ENCODE measurements at places on chromosomes 12 and 14.

- DNase-seq, result no peak
Observed at GRCh38 chr12:105506678-105507310, 176.3 kb downstream of the C12orf75 start.

DNA sequence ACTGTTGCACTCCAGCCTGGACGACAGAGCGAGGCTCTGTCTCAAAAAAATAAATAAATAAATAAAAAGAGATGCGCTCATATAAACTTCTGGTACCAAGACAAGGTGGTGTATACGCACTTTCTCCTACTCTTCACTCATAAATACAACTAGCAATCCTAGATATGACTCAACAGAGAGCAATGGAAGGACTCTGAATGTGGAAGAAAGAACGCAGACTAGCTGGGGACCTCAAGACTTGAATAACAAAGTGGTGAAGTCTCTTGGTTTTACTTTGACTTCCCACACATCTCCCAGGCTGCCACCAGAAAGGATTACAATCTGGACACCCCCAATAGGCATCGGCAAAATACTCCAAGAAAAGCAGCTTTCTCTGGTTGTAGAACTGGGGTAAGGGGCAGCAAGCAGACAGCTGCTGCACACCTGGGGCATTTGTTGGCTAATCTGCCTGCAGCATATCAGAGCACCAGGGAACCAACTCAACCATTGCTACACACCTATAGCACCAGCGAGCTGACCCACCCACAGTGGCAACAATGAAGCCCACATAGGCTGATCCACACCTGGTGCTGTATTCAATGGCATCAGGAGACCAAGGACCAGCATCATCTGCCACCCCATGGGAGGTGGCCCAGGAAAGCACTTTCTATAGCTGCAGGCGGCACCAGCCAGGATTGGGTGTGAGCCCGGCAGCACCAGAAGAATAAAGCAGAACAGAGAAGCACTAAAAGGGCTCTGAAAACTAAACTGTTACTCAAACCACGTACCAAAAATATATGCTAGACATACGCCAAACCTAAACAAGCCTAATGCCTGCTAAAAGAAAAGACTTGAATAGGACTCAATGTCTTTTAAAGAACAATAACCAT lies 1231.7 kb upstream of the TMEM132C start:
- DNase-seq, result no peak

DNA sequence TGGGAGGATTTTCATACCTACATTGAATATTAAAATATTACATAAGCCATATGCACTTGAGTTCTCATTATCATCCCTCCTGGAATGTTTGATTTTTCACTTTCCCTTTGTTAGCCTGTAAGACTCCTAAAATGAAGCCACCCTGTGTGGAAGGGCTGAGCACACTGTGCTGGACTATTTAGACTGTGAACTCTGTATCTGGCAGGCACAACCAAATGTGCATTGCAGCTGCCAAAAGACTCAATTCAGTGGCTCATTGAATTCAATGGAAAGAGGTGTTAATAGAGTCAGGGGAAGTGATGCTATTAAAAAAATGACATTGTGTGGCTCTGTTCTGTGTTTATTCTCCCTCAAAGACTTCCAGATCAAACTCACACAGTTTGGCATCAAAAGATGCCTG lies 111.1 kb downstream of the SMOC1 start:
- no peak for DNase-seq

DNA sequence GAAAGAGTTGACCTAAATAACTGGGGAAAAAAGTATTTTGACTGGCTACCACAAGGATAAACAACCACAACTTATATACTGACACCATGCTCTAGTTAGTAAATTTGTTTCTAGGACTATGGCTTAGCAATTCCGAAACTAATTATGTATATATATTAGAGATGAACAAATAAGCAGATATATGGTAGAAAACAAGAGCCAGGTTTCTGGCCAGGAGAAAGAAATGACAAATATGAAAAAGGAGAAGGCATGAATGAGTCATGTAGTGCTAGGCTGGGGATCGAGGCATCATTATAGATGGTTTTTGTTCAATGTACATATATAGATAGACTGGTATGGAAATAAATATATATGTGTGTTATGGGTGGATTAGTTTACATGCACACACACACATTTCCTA lies 5.5 kb upstream of the LRRC74A start:
- DNase-seq, result no peak

- no peak for DNase-seq
Observed at GRCh38 chr12:16685107-16685506, 79.1 kb upstream of the LMO3 start.

GRCh38 chr12:90275088-90275487 lies 566.5 kb upstream of the ATP2B1 start:
- DNase-seq, result no peak

DNA sequence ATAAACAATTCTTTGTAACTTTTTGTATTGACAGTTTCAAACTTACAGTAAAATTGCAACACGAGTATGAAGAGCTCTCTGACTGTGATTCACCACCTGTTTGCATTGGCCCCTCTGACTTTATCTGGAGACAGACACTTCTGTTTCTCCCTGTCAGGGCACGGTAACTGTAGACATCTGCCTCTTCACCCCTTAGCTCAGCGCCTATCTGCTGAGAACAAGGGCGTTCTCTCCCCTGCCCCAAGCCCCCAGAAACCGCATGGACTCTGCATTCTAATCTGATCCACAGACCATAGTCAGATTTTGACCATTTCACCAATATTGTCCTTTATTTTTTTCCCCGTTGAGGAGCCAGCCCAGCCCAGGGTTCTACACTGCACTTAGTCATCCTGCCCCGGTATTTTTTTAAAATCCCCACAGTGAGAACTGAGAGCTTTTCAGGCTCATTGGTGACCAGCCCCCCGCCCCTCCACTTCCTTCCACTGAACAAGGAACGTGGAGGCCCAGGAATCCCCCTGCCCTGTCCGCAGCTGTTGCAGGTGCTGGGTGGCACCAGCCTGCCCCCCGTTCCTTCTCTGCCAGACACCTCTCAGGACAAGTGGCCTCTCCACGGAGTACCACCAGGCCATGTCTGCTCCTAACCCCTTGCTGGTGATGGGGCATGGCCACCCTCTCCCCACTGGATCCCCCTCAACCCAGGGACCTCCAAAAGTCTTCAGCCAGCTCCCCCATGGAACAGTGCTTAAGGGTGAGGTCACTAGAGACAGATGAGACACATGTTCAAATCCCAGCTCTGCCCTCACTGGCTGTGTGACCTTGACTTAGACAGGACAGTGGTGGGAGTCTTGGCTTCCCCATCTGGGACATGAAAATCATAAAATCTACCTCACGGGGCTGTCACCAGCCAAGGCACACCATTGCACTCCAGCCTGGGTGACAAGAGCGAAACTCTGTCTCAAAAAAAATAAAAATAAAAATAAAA lies 11.2 kb downstream of the RHOF start:
- DNase-seq, result no peak

DNA sequence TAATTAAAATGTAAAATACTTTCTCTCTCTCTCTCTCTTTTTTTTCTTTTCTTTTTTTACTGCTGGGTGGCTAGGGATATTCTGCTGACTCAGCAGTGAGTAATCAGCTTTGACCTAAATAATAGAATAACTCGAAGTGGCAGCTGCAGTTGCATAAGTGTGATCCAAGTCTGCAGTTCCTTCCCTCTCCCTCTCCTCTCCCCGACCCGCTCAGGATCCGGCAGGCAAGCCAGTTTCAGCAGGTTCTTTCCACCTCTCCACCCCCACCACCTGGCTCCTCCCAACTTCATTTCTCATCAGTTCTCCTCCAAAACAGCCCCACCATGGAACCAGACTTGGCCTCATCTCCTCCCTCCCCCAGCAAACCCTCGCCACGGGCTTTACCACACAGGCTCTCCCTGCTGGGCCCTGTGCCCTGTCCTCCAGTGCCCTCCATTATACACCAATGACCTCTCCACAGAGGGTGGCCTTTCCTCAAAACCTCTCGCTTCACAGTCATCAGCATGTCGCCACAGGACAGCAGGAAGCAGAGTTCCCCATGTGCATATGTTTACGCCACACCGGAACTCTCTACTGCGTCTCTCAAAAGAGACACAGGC lies 22.4 kb downstream of the SLC7A8 start:
- no peak for DNase-seq

DNA sequence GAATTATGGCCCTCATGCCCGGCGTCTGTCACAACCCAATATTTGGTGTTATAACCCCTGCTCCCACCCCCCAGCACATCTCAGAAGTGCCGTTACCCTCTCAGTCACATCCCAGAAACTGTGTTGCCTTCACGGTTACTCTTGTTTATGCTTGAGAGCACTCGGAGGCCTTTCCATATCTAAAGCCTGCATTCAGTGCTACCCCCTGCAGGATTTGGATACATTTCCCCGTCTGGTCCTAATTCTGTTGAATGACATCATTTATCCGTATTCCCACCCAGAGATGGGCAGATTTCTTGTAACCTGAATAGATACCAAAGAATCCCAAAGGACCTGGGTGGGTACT lies 19.1 kb upstream of the FOS start:
- DNase-seq, result no peak

DNA sequence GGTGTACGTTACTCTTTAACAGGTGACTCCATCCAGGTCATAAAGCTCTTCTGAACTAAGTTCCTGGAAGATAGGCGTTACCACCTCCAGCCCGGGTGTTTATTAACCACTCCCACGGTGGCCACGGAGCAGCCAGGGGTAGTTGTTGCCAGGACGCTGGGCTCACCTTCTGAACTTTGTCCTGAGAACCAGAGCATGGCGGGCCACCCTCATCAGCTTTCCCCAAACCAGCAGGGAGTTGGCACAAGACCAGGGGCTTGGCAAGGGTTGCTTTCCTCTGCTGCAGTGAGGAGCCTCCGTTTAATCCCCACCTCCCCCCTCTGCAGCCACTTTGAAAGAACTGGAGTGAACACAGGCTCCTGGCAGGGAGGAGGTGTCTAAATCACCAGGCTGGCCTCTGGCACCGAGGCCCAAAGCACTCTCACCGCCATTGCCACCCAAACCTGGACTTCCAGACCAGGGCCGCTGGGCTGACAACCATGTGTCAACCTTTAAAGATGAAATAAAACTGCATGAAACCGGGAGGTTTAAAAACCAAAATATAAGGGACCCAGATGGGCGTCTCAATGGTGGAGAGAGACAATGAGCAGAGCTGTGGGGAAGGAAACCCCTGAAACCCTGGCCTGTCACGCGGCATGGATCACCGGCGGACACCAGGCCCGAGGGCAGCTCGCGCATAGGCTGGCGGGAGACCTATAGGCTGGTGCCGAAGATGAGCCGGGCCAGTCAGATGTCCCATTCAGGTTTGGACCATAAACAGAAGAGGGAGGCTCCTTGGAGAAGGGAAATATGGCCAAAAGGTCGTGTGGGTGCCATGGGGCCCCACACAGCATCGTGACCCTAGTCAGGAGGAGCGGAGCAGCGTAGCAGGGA lies 30.9 kb upstream of the TDRD9 start:
- no peak for DNase-seq

GRCh38 chr14:76434220-76434619 lies 58.3 kb downstream of the ESRRB start:
- DNase-seq, result no peak

DNA sequence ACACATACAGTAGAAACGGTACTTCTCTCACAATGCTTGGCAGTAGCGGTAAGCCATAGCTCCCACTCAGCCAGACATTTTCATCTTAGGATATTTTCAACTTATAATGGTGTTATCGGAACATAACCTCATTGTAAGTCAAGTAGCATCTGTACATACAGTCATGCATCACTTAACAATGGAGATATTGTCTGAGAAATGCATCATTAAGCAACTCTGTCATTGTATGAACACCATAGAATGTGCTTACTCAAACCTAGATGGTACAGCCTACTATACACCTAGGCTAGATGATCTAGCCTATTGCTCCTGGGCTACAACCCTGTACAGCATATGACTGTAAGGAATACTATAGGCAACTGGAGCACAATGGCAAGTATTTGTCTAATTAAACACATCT lies 40.8 kb downstream of the RPS6KA5 start:
- no peak for DNase-seq

DNA sequence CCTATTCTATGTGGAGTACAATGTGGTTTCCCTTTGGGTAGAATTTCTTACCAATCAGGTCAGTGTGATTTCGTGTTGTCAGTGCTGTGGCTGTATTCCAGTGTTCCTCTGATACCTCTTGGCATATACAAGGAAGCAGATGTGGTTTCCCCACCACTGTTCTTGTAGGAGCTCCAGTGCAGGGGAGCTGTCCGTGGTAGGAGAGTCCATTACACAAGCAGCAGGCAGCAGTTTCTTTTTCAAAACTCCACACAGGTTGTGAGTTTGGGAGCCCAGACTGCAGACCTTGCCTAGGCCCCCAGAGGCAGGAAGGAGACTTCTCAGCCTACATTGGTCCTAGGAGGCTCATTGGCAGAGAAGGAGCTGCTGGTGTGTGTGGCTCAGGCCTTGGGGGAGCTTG lies 452.8 kb downstream of the AACS start:
- DNase-seq, result no peak

- DNase-seq, result no peak
Observed at GRCh38 chr12:91922139-91922538, 223.5 kb downstream of the BTG1 start.

- no peak for DNase-seq
Observed at GRCh38 chr14:101022121-101022520, 118.6 kb upstream of the RTL1 start.

DNA sequence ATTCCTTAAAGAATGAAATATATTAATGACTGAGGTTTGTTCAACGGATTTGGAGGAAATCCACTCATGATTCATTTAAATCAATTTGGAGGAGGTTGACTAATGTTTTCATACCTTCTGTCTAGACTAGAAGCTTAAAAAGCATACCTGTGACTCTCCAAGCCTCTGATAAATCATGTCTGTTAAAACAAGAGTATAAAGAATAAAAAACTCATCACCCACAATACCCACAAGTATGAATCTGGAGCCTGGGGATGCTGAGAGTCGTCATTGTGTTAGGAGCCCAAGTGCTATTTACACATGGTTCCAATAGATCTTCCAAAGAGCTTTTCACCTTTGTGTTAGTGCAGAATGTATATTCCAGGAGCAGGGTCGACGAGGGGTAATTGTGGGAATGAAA lies 86.8 kb upstream of the ADAMTS20 start:
- DNase-seq, result no peak

DNA sequence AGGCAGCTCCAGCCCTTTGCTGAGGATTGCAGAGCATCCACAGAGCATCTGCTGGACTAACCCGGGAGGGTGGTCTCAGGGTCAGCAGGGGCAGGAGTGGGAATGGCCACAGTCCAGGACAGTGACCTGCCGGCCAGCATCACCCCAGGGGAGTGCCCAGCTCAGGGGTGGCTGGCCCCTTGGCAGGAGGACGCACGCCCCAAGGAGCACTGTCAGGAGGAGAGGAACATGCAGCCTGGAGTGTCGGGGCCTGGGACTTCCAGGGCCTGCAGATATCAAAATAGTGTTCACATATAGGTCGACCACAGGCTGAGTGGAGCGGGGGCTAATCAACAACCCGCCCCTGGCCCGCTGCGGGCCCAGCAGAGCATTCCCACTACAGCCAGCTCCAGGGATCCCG lies 33.2 kb upstream of the TEX22 start:
- DNase-seq, result no peak

GRCh38 chr12:130649101-130650045 lies 66.7 kb downstream of the RIMBP2 start:
- DNase-seq, result no peak

All from stimulated activated CD4-positive, alpha-beta T cell treated with anti-CD3 and anti-CD28 coated beads, Interleukin-4, amount 100 ng/mL, for 4 hours (primary cell).